SJSA1 (cell line): ENCODE measurements at places on chromosomes 7 and 10. TPM values are rescaled to one million over a fixed set of nuclear protein-coding genes. Genes with fewer than 3 reads are reported as not detected.

The CTTNBP2 gene
- not detected in 2 replicates for total RNA-seq

DNA sequence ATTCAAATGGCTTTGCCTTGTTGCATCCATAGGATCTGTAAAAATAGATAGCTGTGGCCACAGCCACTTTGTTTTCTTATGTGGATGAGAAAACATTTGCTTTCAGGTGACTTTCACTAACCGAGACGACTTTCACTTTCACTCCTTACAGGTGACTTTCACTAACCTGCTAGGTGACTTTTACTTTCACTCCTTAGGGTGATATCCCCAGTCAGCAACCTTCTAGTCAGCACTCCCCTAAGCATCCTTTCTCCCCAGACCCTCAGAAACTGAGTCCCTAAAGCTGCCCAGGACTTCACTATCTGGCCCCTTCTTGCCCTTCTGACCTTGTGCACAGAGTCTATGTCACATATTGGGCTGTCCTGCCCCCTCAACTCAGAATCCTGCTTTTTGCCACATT is 177.5 kb downstream of the RELN start:
- no peak for DNase-seq

DNA sequence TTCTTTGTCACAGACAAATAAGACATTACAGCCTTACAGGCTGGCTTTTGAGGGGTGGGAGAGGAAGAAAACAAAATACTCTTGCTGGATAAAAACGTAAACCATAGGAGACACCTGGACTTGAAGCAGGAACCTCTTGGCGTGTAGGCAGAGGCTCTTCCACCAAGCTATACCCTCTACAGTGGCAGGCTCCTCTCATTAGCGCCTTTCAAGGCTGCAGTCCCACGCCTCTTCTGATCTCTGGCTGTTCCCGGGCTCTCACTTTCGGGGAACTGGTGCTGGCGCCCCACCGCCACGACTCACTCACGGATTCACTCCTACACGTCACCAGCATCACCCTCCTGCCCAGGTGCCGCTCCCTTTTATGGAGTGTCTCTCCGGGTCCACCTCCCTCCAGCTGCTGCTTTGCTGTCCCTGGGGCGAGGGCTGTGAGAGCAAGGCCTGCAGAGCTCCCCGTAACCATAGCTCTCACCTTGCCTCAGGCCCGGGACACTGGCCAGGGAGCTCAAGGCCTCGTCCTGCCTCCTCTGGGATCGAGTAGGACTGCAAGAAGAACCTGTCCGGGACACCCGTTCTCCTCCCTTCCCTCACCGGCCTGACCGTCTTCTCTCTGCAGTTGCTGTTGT is 62.6 kb downstream of the ZNF777 start:
- no peak for DNase-seq

- no peak for DNase-seq
Measured at GRCh38 chr10:89241486-89242344, 9.9 kb downstream of the LIPA start.

GRCh38 chr7:30751696-30752273 is at the start of gene INMT:
Gene INMT, plus strand, starts transcription at chr7:30752135. Its CDS starts 16 bp downstream, at chr7:30752151.
- DNase-seq: no peak

GRCh38 chr7:47382200-47382599 is 199.7 kb downstream of the TNS3 start:
- DNase-seq: no peak

DNA sequence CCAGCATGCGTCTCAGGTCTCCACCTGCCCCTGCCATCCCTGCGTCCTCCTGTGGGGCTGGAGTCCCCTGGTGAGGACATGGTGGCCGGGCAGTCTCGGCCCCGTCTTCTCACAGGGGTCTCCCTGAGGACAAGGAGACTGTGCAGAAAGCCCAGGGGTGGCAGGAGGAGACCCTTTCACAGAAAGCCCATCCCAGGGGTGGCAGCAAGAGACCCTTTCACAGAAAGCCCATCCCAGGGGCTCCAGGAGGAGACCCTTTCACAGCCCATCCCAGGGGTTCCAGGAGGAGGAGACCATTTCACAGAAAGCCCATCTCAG is 14.8 kb upstream of the CHST12 start:
- DNase-seq: no peak

DNA sequence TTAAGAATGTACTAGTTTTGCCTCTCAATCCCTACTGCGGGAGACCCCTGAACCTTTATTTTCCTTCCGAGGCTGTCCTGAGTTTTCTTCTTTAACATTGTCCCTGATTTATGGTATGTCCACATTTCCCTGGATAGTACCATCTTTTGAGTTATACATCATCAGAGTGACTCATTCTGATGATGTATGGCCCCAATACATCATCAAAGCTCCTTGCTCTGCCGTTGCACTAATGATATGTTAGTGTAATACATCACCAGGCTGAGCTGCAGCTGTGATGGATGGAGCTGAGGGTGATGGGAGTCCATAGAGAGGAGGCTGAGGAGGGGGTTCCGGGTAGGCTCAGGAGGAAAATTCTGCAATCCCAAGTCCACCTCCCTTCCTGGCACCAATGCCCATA is 986.5 kb downstream of the KCNMA1 start:
- DNase-seq: no peak

DNA sequence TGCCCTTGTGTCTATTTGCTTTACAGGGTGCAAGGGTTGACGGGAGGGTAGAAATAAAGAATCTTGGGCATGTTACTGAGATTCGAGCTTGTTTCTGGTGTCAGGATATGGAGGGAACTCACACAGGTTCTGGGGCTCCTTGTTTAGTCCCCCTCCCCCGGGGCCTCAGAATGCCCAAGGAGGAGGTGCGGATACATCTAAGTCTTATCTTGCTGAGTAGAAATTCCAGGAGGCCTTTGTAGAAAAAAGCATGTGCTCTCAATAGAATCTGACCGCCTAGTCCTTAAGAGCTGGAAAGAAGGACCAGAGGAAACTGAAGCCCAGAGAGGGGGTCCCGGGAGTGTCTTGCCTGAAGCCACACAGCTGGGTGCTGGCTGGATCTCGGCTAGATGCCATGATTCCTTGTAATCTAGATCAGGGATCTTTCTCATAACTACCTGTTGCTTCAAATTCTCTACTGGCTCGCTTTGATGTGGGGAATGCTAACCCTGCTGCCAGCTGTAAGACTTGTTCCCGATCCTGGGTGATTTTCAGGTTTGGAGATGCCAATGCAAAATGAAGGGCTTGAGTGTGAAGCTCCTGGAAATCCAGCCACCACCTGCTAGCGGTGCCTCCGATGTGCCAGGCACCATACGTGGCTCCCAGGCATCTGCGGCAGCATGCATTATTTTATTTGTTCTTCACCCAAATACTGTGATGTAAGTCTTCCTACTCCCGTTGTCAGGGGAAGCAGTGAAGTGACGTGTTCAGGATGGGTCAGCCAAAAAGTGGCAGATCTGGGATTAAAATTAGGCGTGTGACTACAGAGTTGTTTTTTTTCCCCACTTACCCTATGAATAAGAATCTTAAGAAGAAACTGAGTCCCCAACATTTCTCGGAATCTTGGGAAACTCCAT is 226.0 kb downstream of the TCF7L2 start:
- no peak for DNase-seq

GRCh38 chr10:77208684-77209256 is 428.8 kb downstream of the KCNMA1 start:
- DNase-seq: no peak

The SPOCK2 gene
- not detected in 2 replicates for total RNA-seq

- DNase-seq: peak; percentile 77
Measured at GRCh38 chr10:113126229-113127201, 176.5 kb downstream of the TCF7L2 start.

DNA sequence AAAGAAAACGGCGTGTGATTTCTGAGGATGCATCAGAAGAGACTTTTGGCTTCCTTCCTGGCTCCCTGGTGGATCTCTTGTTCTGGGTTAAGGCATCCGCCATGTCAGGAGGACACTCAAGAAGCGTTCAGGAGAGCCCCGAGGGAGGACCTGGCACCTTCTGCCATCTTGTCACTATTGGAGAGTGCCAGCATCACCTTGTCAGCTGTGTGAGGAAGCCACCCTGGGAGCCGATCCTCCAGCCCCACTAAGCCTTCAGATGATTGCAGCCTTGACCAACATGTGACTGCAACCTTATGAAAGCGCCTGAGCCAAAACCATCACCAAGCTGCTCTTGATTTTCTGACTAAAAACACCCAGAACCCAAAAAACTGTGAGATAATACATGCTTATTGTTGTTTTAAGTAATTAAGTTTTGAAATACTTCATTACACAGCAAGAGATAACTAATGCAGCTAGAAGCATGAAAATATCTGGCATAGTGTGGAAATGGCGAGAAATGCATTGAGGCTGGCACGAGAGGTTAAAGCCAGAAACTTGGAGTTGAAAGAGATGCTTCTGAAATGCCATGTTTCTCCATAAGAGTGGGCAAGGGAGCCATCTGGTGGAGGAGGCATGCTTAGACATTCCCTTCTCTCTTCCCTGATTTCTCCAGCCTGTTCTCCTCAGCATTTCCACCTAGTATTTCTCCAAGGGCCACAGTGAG is 5.4 kb upstream of the ZFYVE27 start:
- DNase-seq: peak; percentile 63

DNA sequence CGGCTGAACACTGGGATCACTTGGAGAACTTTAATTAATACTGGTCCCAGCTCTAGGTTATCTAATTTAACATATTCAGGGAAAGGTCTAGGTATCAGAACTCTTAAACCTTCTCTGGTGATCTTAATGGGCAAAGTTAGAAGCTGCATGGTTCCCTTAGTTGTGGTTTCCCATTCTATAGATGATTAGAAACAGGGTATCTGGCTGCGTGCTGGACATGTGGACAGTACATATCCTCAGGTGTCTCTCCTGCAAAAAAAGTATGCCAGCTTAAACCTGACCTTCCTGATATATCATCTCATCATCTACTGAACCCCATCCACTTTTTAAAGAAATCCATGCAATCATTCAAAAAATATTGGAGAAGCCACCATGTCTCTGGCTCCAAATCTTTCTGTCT is 284.5 kb upstream of the DKK1 start:
- no peak for DNase-seq

GRCh38 chr7:112699725-112700513 is 90.3 kb downstream of the TMEM168 start:
- DNase-seq: no peak

The CELF2 gene
- total RNA-seq: not detected in 2 replicates

The PTF1A gene
- total RNA-seq: not detected in 2 replicates

GRCh38 chr10:106775127-106775526 is 389.4 kb downstream of the SORCS1 start:
- DNase-seq: no peak

- DNase-seq: no peak
Measured at GRCh38 chr10:52319926-52320325, 5.8 kb downstream of the DKK1 start.

- DNase-seq: peak; percentile 23
Measured at GRCh38 chr10:77770081-77770867, 132.7 kb upstream of the KCNMA1 start.

DNA sequence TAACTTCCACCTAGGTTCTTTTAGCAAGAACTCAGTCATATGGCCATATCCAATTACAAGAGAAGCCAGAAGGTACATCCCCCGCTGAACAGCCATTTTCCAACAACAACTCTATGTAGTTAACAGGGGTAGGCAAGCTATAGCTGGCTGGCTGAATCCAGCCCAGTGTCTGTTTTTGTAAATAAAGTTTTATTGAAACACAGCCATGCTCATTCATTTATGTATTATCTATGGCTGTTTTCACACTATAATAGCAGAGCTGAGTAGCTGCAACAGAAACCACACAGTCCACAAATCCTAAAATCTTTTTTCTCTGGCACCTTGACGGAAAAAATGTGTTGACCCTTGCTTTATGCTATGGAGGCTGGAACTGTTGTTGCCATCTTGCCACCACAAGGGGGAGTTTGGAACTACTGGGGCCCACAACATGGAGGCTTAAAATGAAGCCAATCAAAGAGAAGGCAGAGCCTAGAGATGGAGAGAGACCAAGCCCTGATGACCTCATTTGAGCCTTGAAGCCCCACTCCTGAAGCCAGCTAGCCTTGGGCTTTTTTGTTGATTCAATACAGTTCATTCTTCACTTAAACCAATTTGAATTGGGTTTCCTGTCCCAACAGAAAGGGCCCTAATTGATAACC is 33.3 kb upstream of the XPNPEP1 start:
- DNase-seq: peak; percentile 43

DNA sequence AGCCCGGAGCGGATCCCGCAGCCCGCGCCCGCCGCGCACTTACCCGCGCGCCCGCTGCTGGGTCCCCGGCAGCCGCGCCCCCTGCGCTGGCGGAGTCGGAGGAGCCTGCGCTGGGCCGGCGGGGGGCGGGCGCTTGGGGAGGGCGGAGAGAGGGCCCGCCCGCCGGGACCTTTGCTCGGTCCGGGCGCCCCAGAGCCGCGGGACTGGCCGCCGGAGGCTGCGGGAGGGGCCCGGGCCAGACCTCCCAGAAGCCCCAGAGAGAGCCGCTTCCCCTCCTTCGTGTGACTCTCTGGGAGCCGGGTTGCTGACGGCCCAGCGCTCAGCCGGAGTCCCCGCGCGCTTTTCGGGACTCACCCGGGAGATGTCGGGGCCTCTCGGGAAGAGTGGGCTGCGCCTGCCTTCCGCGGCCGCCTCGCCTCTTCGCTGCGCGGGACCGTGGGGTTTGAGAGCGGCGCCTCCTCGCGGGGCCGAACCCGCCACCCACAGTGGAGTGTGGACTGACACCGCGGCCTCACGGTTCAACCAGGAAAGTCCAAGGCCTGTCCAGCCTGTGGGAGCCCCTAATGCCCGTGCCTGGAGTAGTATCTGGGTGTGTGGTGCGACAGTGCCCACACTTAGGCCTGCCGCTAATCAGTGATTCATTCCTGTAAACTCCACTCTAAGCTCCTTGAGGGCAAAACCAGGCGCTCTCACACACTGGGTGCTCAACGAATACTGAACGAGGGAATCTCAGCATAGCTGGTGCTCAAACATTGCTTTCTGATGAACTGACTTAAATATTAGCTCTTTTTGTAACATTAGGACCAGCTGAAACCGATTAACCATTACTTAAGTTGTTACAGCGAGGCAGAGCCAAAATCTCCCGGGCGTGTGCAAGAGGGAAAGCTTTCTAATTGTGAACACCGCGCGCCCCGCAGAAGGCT is at the start of gene GSDME:
TSS of gene GSDME (minus strand) at position 112 of the 923 bp plus-strand sequence. CDS start 7,690 bp downstream, outside the sequence.
- peak; percentile 75 for DNase-seq

The STEAP1 gene
- 8.3 and 14.2 TPM in 2 replicates for total RNA-seq

GRCh38 chr10:86077271-86077670 is 289.3 kb downstream of the GRID1 start:
- no peak for DNase-seq

DNA sequence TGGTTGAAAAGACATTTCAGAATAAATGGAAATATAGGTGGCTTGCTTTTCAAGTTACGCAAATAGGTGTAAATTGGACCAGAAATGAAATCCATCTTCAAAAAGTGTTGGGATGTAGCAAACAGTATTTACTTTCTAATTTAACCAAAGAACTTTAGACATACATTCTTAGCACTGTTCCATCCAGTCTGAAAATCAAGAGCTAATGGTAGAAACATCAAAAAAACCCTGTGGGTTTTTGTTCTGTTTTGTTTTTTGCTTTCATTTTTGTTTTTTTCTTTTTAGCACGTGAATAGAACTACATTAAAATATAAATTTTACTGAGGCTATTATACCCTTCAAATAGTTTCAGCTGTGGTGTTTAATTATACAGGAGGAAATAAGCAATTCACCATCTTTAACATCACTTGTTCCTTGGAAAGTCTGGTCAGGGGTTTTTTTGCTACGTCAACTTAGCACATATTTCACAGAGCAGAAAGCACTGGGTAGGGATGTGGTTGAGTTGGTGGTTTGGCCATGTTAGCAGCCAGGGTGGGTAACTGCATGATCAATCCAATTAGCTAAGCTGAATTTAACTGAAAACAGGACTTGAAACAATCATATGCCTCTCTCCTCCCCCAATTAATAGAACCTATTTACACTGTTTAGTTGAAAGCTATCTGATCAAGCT is 275.4 kb upstream of the PFKP start:
- DNase-seq: no peak
